Eye (tissue), 1 donor: ENCODE measurements at places on chromosomes 5 and 9.

DNA sequence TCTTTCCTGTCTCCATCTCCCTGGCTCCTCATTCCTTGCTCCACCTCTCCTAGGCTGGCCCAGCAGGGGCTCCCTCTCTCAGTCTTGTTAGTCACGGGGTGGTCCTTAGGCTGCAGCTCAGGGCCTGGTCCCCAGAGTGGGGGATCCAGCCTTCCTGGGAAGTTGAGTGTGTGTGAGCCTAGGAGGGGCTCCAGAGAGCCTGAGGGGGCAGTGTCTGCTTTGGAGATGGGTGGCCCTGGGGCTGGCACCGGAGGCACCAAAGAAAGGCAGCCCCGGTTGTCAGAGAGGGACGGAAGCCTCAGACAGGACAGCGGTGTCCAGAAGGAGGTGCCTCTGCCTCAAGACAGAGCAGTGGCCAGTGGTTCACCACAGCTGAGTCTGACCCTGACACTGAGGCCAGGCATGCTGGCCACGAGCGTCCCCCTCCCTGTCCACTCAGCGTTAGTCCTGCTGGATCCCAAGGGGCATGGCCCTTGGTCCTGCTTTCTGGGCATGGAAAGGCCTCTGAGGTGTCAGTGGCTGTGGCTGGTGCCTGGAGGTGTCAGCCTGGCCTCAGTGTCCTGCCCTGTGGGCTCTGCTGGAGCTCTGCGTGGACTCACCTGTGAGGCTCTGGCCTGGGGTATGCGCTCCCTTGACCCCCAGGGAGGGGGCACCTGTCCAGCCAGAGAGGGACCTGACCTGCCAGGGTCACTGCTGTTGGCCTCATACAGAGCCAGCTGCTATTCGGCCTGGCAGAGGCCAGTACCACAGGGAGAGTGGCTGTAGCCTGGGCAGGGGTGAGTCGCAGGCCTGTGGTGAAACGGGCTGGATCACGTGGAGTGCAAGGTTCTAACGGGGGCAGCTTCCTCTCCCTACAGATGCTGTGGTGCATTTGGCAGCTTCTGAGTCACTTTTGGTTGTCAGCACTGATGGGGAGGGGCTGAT lies 130.6 kb downstream of the CACNA1B start:
- DNase-seq = no peak

DNA sequence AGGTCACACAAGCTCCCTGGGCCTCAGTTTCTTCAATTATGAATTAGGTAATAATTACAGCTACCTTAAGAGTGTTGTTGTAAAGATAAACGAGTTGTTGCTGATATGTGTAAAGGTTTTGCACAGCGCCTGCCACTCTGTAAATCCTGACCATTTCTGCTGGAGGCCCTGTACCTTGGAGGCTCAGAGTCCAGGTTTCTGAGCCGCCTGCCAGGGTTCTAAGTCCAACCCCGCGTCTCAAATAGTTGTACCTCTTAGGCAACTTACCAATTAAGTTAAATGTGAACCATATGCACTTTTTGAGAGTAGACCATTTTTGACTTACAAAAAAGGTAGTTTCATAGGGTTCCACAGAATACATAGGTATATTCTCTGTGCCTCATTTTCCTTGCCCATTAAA lies 156.8 kb upstream of the KLF9 start:
- DNase-seq = no peak

DNA sequence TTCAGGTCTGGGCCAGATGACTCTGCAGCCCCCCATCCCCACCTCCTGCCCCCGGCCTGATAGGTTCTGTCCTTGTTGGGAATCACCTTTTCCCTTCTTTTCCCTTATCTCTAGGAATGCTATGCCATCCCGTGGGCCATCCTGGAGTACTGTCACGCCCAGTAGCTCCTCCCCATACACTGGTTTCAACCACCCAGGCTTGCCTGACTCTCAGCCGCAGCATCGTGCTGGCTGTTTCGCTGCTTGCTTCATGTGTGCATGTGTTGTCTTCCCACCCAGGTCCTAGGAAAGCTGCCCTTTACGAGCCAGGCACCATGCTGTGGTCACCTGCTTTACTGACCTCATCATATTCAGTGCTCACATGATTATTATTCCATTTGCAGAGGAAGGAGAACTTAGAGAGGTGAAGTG lies 71.8 kb downstream of the ANGPTL2 start:
- DNase-seq = no peak

DNA sequence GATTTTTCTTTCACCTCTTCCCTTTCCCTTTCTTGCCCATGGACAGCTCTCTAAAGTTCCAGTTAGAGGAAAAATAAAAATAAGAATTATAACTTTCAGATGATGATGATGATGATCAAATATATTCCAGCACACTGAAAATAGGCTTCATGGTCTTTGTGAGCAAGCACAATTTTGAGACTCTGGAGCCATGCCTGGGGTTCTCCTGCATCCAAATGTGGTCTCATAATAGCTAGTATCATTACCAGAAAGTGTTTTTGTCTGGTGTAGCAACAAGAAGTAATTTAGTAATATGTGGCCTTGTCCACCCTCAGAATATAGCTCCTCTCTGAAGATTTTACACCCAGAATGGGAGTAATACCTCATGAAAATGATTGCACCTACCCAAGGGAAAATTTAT lies 150.4 kb downstream of the SNCAIP start:
- DNase-seq = no peak

- peak; percentile 67 for DNase-seq
Observed at GRCh38 chr9:935348-935965, 41.0 kb upstream of the DMRT3 start.
